ENCODE measurements at places on chromosomes 12 and 14. TPM values are rescaled to one million over a fixed set of nuclear protein-coding genes. Genes with fewer than 3 reads are reported as not detected.

- DNase-seq: no peak
Observed at GRCh38 chr14:79375356-79375755, 835.9 kb downstream of the DIO2 start.

DNA sequence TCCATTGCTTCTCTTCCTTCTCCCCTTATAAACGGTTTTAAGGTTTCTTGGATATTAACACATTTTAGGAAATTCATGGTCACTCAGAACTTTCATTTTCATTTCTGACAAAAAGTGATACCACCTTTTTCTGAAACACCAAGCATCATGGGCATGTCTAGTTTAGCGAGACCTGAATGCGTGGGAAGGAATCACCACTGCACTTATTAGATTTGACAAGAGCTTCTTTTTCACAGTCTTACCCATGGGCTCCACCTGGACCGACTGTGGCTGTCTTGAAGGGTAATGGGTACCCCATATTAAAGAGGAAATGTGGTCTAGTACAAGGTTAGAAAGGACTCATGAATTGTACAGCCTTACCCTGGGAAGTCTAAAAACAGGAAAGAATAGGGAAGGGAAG is 95.4 kb downstream of the KCNK10 start:
- DNase-seq: no peak

DNA sequence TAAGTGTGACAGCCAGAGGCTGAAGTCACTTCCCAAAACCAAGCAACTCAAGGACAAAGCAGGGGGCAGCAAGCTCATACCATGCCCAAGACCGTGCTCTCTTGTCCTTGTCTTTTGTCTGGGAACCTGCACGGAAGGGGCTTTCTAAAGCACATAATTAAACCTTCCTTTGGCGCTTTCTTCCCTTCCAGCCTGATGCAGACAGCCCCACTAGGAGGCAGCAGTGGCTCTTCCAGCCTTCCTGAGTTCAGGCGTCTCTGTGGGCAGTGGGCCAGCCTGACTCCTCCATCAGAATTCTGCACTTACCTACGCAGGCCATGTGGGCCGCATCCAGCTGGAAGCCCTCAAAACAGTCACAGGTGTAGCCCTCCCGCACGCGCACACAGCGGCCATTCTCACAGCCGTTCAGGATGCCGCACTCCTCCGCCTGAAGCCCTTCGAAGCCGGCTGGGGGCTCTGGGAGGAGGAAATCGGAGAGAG is 7.6 kb downstream of the ISCA2 start:
- DNase-seq: peak; percentile 92

DNA sequence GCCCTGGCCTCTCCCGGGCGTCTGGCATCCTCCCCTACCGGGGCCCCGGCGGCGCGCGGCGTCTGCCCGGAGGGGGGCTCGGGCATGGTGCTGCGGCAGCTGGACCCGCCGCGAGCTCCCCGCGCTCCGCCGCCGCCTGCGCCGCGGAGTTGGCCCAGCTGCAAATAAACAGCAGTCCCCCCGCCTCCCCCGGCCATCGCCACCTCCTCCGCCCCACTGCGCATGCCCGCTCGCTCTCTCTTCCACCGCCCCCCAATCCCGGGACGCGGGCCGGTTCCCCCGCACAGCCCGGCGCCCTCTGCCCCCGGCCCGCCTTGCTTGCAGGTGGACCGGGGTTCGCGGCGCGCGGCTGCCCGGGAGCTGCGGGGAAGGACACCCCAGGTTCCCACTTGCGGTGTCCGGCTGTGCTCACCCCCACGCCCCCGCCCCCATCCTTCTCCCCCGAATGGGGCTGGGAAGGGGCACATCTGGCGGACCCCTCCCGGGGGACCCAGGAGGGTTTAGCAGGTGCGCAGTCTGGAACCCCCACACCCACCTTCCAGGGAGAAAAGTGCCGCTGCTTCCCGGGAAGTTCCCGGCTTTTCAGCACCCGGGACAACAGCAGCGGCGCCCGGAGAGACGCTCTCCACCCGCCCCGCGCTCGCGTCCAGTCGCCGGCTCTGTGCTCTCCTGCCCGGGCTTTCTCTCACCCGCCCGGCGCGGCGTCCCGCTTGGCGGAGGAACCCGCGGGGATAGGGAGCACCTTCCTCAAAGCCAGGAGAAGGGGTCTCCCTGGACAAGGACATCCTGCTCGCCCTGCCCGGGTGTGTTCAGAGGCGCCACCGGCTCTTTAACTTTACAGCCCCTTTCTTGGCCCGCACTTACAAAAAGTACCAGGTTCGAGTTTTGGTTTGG is at the start of gene TMTC1:
TMTC1 (minus strand) TSS at position 170 of the 894 bp plus-strand sequence. CDS start 191 bp downstream, outside the sequence.
- DNase-seq: peak; percentile 51

- no peak for DNase-seq
Observed at GRCh38 chr12:27924350-27925135, 48.0 kb downstream of the PTHLH start.

BICDL1 gene
- 18.0 TPM for total RNA-seq

PTPRQ gene
- total RNA-seq: 0.29 TPM

Measured in stomach (tissue), 19 donors.